ENCODE measurements at places on chromosomes 6 and 20. TPM values are rescaled to one million over a fixed set of nuclear protein-coding genes. Genes with fewer than 3 reads are reported as not detected.

Gene SCUBE3
- 0.05 TPM for total RNA-seq

DNA sequence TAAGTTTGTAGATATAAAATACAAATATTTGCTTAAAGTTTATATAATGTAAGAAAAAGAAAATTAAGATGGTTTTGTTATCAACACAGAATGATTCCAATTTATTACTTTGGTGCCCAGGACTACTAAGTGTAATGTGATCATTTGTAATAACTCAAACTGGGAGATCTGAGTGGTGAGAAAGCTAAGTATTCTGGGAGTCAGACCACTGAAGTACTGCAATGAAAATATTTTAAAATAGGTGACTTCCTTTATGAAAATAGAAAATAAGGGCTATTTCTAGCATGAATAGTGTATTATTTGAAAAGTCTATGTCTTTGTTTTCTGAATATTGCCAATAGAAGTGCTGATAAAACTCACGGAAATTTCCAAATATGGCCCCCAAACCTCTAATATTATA, 305.6 kb upstream of the MAN1A1 start:
- DNase-seq = no peak

GRCh38 chr6:150177952-150178520, 35.2 kb downstream of the PPP1R14C start:
- DNase-seq = no peak

- peak; percentile 18 for DNase-seq
These were observed 36.2 kb upstream of the DSP start for GRCh38 chr6:7505189-7505699.

- DNase-seq = no peak
These were observed 100.8 kb upstream of the GPR6 start for GRCh38 chr6:109877028-109878004.

Gene FUT9
- not detected for total RNA-seq

- no peak for DNase-seq
These were observed 253.4 kb downstream of the EPHA7 start for GRCh38 chr6:93165850-93166430.

Gene NKX2-4
- total RNA-seq = not detected

Gene TGM2
- 0.38 TPM for total RNA-seq

DNA sequence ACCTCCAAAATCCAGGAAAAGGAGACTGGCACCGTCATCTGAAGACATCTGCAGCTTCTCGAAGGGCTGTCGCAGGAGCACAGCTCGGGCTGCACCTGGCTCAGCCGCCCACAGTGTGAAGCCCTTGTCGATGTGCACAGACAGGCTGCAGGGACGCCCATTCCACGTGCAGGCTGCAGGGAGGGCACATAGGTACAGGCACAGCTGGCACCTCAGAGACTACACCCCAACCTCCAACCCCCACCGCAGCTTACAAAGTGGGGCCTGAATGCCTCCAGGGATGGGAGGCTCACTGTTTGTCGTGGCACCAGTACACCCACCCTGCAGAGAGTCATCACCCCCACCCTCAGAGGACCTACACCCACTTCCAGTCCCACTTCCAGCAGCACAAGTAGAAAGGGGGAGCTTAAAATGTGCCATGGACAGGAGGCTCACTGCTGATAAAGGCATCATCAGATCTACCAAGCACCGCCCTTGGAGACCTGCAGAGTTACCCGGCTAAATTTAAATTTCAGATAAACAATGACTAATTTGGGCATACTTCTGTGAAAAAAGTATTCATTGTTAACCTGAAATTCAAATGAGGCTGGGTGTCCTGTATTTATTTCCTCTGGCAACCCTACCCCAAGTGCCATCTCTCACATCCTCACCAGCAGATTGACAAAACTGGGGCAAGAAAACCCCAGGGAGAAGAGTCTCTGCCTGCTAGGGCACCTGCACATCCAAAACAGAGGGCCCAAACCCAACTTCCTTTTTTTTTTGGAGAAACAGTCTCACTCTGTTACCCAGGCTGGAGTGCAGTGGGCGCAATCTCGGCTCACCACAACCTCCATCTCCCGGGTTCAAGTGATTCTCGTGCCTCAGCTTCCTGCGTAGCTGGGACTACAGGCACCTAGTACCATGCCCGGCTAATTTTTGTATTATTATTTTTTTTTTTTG, 7.7 kb upstream of the CDK5RAP1 start:
- no peak for DNase-seq

DNA sequence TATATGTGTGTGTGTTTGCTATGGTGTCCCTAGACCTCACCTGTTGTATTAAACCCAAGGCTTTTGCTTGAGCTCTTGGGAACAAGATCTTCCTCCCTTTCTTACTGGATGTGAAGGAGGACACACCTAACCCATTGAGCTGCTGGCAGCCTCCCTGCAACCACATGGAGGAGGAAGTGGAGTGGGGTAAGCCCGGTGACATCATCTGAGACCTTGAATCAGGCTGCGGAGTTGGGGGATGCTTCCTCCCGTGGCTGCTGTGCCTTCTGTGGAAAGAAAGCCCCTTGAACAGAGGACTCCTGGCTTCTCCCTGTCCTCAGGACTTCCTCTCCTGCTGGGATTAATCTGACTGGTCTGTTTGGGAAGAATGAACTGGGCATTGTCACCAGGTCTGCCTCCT, 3.3 kb downstream of the CST11 start:
- peak; percentile 8 for DNase-seq

Gene COL12A1
- total RNA-seq = not detected

DNA sequence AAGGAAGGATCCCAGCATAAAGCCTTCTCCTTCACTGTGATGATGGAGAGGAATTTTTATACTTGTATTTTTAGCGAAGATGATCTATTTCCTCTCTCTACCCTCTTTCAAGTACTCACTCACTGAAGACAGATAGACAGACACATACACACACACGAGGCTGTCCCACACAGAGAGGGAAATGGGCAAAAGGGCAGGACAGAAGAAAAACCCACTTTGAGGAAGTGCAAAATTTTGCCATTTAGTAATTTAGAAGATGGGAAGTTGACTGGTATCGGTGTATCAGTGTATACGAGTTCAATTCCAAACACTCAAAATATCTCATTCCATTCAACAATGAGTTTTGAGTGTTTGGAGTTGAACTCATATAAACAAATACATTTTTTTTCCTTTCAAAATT, 30.9 kb downstream of the HEBP2 start:
- DNase-seq = no peak

Gene IRAK1BP1
- total RNA-seq = 2.9 TPM

Gene LIN28B
- not detected for total RNA-seq

Gene MOCS1
- 2.6 TPM for total RNA-seq

- no peak for DNase-seq
These were observed 144.2 kb downstream of the CARMIL1 start for GRCh38 chr6:25423358-25423757.

- DNase-seq = no peak
These were observed 98.8 kb downstream of the DTD1 start for GRCh38 chr20:18686696-18687095.

DNA sequence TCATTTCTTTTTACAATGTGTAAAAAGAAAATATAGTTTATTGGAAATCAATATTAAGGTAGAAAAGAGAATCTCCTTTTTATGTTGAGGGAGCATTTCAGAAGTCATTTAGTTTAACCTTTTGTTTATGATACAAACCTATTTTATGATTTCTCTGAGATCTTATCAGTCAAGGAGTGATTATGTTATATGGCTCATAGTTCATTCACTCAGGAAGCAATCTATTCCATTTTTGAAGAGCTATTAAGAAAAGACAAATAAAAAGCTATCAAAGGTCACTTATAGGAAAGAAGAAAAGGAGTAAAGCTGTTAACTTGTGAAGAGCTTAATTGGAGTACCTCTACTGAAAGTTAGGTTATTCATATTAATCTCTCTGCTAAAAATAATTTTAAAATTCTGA, 526.6 kb upstream of the JAG1 start:
- no peak for DNase-seq

All from activated T-cell treated with anti-CD3 and anti-CD28 coated beads, Interleukin-2, amount 50 U/mL, for 72 hours (primary cell).